Activated naive CD8-positive, alpha-beta T cell treated with anti-CD3 and anti-CD28 coated beads, Interleukin-2, amount 50 U/mL, for 24 hours (primary cell): ENCODE measurements at places on chromosomes 5 and 9.

DNA sequence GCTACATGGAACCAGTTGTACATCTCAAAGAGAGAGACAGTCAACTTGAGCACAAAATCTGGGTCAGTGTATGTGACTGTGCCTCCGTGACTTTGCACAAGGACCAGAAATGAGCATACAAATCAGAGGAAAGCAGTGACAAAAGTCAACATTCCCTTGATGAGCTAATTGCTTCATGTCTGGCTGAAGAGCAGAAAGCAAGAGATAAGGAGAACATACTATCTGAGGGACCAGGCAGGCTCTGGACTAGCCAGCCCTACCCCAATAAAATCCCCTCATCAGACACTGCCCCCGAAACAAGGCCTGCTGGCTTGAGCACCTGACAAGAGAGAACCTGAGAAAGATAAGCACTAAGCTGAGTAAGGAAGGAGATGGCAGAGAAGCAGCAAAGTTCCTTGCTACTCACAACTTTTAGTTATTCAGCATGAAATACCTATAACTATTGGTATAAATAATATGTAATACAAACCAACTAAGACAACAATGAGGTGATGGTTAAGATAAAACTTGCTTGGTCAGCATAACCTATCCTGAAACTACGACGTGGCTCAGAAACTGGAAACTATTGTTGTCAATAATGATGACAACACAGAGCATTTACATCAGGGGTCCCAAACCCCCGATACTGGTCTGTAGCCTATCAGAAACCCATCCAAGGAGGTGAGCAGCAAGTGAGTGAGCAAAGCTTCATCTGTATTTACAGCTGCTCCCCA, 9.5 kb downstream of the SIL1 start:
- DNase-seq, result no peak

DNA sequence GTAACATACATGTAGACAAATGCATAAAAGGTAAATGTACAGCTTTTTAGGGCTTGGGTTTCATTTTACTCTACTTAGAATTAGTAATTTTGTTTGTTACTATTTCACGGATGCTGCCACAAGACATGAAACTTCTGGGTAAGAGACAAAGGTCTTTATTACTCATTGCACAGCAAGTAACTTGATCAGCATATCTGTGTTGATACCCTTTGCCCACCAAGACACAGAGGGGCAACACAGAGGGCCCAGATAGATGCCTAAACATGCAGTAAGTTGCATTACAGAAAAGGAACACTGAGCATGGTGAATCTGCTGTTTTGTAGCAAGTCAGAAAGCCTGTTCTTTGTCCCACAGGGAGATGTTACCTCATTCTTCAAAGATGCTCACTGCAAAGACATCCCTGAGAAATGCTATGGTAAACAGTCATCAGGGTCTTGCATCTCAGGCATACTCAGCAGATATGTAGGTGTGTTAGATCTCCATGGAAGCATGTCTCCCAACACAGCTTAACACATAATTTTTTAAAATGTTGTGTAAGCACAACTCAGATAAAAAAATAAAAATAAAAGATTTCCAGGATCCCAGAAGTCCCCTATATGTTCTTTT, 10.3 kb downstream of the ITGA2 start:
- DNase-seq, result no peak

GRCh38 chr5:1779782-1780613, 19.6 kb downstream of the MRPL36 start:
- no peak for DNase-seq

GRCh38 chr5:14503681-14504331, 77.8 kb upstream of the OTULINL start:
- no peak for DNase-seq

DNA sequence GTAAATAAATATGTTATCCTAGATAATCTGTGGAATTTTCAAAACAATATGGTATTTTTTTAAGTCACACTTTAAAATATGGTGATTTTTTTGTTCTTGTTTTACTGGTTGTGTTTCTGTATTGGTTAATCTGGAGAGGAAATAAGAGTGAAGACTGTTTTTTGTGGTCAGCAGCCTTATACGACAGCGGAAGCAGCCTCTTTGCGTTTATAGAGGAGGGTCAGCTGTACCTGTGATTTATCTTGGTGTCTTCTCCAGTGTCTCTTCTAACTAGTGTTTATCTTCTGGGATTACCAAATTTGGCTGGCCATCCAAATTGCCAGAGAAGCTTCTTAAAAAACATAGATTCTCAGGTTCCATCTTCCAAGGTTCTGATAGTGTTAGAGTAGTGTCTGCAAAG, 58.7 kb downstream of the ICE1 start:
- no peak for DNase-seq

DNA sequence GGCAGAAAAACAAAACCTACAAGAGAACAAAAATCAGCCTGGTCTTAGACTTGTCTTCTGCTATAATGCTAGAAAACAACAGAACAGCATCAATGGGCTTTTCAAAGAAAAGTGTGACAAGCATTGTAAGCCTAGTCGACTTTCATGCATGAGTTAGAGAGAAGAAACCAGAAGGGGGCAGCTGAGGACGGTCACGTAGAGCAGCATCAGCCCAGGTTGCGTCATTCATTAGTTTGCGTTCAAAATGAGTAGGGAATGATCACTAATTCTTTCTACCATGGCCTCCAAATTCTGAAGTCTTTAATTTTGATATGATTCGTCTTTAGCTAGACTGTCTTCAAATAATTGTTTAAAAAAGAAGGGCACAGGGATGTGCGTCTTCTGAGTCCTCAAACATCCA, 4.7 kb upstream of the ISCA1 start:
- no peak for DNase-seq

- no peak for DNase-seq
Observed at GRCh38 chr5:16558984-16559629, 57.7 kb downstream of the RETREG1 start.

- no peak for DNase-seq
Observed at GRCh38 chr5:18662231-18662630, 1028.0 kb downstream of the TAF11L14 start.

GRCh38 chr5:127649018-127649439, at the start of gene CTXN3:
CTXN3 (plus strand) TSS chr5:127649082; CDS start chr5:127657522, 8,440 bp downstream.
- DNase-seq, result no peak

GRCh38 chr5:129074903-129075302, 19.6 kb upstream of the ISOC1 start:
- DNase-seq, result no peak

GRCh38 chr5:148374690-148375360, 8.9 kb upstream of the FBXO38 start:
- DNase-seq, result no peak

GRCh38 chr5:94992325-94992724, 292.6 kb downstream of the MCTP1 start:
- no peak for DNase-seq

- DNase-seq, result peak; percentile 30
Observed at GRCh38 chr5:168793841-168794837, 215.0 kb upstream of the PANK3 start.

GRCh38 chr9:69324549-69325401, at the start of gene ENTREP1:
ENTREP1 (plus strand) TSS chr9:69325215; CDS start chr9:69325310, 95 bp downstream.
- DNase-seq, result no peak

DNA sequence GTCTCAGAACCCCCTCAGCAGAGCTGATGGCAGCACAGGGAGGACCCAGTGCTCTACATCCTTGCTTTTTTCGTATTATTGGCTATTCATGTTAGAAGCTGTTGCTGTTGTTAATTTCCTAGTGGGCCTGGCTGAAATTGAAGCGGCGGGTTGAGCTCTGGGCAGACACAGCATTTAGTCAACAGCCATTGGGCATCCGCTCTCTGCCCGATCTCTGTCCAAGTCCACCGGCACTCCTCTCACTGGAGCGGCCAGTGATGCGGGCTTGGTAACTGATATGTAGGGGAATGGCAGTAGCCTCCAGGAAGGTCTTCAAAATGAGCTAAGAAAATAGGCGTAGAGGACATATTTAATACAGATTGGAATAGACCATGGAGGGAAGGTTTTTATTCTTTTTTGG, 1.3 kb upstream of the GARNL3 start:
- no peak for DNase-seq

- peak; percentile 65 for DNase-seq
Observed at GRCh38 chr9:100216178-100216787, 117.2 kb downstream of the INVS start.

GRCh38 chr5:19256036-19256435, 732.0 kb downstream of the CDH18 start:
- DNase-seq, result no peak

GRCh38 chr9:36548454-36548853, 24.2 kb upstream of the MELK start:
- DNase-seq, result no peak

GRCh38 chr5:151098768-151099121, 17.9 kb upstream of the TNIP1 start:
- no peak for DNase-seq

GRCh38 chr5:177607452-177608192, 7.7 kb downstream of the B4GALT7 start:
- peak; percentile 70 for DNase-seq

GRCh38 chr9:34369636-34370035, 7.1 kb downstream of the MYORG start:
- no peak for DNase-seq

DNA sequence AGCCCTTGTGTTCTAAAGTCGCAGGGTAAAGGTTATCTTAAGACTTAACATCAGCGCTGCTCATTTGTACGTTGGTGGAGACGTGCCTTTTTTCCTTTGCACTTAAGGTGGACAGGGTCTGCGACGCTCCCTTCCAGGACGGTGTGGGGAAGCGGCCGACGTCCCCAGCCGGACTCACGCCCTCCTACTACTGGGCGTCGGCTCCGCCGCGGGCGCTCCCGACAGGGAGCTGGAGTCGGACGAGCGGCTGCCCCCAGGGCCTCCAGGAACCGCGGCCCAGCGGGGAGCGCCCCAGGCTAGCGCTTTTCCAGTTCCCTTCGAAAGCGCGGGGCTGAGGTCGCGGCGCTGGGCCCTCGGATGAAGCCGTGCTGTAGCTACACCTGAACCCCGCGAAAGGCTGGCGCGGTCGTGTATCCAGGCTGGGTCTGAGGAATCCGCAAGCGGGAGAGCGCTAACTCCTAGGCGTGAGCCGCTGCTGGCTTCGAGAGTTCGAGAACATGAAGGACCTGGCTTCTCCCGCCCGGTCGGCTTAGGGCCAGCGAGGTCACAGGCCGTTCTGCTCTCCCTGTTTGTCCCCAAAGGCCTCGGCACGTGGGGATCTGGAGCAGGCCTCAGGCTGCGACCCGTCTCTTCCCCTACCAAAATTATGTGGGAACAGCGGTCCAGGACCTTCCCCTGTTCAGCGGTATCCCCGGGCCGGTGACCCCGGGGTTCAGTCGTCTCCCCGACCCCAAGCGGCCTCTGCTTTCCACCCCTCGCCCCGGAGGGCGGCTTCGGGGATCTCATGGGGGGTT, 3.8 kb upstream of the DMRT3 start:
- no peak for DNase-seq

DNA sequence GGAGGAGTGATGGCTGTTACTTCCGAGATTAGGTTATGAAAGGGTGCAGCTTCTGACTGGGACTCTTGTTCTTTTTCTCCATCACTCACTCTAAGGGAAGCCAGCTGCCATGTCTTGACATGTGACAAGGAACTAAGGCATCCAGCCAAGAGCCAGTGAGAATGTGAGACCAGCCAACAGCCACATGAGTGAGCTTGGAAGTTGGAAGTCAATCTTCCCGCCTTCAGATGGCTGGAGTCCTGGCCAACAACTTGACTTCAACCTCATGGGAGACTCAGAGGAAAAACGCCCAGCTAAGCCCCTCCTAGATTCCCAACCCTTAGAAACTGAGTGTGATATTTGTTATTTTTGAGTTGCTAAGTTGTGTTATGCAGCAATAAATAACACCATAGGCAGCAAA, 201.1 kb downstream of the SNX18 start:
- no peak for DNase-seq

GRCh38 chr5:173069671-173070070, 13.5 kb downstream of the CREBRF start:
- no peak for DNase-seq

DNA sequence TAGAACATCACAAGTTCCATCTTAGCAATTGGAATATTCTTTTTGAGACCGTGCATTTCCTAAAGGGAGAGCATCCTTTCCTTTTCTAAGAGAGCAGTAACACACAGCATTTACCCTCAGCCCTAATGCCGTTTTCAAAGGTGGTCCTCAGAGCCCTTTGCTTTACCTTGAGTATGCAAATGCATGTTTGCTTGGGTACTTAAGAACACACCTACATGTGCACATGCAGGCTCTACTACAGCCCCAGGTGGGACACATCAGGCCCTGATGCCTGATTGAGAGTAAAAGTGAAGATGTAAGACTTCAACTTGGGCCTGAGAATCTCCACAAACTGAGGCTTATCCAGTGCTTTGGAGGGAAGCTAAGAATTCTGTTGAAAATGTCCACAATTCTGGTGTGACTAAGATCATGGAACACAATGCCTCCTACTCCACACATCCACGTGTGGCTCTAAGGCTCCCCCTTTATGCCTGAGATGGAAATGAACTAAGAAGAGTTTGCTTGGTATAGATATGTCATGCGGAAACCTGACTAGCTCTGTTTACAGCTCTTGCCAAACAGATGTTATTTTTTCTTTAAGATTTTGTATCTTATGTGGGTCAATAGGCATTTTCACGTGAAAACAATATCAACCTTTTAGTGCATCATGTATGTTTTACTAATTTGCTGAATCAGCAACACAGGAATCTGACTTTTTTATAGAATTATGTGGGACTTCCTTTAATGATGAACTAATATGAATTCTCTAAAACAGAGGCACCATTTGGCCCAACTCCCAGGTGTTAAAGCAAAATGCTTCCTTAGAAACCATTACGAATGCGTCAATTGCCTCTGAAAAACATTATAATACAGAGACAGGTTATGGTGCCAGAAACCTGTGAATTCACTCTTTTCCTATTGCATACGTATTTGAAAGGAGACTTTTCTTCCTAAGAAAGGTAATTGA, 48.9 kb upstream of the SLC2A8 start:
- no peak for DNase-seq

DNA sequence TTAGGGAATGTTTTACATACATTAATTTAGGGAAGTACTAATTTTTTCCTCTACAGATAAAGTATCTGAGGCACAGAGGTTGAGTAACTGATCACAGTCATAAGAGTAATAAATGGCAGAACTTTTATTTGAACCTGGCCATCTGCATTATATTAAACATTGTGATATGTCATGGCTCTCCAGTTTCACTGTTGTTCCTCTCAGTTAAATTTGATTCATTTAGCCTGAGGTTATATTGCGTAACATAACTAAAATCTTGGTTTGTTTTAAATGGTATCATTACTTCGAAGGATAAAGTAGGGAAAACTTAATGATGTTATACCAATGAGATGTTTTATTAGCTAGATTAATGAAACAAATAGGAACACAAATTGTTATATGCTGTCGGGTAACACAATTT, 284.4 kb downstream of the KDM4C start:
- no peak for DNase-seq

GRCh38 chr5:124050120-124050770, 538.3 kb downstream of the CSNK1G3 start:
- no peak for DNase-seq

GRCh38 chr9:115373710-115374045, 255.7 kb upstream of the TNC start:
- DNase-seq, result no peak

DNA sequence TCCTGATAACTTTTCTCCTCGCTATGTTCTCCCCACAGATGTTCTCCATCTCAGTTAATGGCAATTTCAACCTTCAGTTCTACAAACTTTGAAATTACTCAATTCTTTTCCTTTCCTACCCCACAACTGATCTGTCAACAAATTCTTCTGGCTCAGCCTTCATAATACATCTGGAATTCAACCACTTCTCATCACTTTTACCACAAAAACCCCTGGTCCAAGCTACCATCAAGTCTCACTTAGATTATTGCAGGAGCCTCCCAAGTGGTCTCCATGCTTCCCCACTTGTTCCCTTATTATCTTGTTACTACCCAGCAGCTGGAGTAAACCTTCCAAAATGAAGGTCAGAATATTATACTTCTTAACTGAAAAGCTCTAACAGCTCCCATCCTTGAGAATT, 110.1 kb downstream of the FBN2 start:
- no peak for DNase-seq
